Stimulated activated naive CD8-positive, alpha-beta T cell treated with anti-CD3 and anti-CD28 coated beads, Interleukin-15, Interleukin-2, amounts not matched to agents 100 U/mL and 50 U/mL, for 24 hours (primary cell): ENCODE measurements at places on chromosomes 5 and 9.

DNA sequence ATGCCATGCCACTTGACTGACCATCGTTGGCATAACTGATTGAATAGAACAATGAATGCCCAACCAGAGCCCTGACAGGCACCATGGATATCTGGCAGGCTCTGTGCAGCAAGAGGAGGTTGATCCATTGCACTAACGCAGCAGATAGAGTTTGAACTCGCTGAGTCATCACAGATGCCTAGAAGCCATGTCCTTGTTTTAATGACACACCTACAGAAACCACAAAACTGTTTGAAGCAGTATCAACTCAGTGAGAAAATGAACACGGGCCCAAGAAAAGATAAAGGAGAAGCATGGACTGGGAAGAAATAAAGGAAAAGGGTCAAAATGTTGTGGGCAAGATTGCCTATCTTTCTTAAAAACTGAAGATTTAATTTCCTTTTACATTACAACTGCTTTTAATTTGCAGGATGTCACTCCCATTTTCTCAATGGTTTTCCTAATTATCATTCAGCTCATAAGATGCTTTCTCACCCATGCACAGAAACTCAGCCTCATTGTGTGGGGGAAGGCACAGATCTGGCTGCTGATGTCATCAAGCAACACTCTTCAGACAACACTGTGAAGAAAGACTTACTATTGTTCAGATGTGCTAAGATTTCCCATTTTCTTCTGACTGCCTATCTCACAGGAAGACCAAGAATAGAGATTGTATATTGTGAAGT lies 129.0 kb downstream of the PIK3R1 start:
- DNase-seq = peak; percentile 12

DNA sequence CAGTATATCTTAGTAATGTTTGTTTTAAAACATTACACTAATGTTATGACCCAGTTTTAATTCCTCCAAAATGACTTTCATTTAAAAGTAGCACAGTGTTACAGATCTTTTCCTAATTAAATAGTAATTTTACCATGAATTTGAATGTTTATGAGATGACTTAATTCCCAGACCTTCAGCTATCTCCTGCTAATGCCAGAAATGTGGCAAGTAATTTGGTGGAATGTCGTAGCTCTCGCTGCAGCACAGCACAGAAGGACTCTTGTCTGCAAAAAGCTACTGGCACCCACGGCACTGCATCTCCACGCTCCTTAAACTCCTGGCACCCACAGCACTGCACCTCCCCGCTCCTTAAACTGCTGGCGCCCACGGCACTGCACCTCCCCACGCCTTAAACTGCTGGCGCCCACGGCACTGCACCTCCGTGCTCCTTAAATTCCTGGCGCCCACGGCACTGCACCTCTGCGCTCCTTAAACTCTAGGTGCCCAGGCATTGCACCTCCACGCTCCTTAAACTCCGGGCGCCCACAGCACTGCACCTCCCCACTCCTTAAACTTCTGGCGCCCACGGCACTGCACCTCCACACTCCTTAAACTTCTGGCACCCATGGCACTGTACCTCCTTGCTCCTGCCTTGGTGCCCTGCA lies 163.1 kb downstream of the CDK5RAP2 start:
- DNase-seq = no peak

DNA sequence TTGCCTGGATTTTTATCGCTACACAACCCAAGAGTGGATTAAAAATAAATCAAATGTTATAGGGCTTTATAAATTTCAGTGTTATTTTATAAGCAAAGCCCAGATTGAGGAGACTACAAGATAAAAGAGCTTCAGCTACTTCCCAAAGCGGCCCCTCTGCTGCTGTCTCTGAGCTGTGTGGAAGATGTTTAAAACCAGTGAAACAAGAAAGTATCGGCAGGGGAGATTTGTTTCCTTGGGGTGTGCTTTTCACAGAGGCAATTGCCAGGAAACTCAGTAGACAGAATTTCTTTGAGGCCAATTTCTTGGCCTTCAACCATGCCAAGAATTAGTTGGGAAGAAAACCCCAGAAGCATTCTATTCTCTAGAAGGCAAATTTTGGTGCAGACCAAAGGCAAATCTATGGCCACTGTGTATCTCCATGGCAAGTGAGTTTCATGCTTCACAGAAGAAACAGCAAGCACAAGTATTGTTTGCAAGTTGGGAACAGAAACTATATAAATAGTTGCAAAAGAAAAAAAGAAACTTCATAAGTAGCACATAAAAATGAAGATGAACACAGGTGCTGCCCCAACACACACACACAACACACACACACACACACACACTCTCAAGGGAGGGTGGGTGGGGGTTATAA lies 197.2 kb downstream of the PARP8 start:
- DNase-seq = no peak

DNA sequence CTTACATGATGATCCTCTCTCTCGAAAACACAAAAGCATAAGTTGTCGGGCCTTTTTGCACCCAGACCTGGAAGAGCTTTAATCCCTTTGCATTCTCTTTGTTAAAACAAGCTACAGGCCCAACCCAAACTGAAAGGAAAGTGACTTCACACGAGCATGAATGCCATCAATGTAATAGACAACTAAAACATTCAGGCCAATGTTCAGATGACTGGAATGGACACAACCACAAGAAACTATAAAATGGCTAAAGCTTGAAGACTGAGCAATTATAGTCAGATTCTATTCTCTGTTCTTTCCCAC lies 45.5 kb downstream of the RFX3 start:
- DNase-seq = no peak

GRCh38 chr5:158017469-158017868 lies 158.5 kb upstream of the CLINT1 start:
- DNase-seq = no peak

GRCh38 chr5:88813244-88813643 lies 69.7 kb downstream of the MEF2C start:
- DNase-seq = no peak

DNA sequence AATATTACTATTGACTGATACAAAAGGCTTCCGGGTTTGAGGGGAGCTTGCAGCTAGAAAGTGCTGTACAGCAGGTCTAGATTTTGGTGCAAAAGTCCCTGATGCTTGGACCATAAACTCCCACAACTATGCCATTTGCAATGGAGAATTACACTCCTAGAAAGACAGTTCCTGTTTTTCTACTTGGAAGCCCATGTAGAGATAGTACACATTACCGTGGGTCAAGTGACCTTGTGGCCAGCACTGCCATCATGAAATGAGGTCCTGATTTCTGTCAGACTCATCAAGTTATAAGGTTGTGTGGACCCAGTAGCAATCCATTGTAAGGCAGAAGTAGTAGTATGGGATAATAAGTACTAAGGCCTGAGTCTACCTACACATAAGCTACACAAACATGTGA lies 42.8 kb upstream of the TNFSF8 start:
- DNase-seq = no peak

- DNase-seq = no peak
These were observed 59.1 kb downstream of the GALNT12 start for GRCh38 chr9:98866435-98867102.

DNA sequence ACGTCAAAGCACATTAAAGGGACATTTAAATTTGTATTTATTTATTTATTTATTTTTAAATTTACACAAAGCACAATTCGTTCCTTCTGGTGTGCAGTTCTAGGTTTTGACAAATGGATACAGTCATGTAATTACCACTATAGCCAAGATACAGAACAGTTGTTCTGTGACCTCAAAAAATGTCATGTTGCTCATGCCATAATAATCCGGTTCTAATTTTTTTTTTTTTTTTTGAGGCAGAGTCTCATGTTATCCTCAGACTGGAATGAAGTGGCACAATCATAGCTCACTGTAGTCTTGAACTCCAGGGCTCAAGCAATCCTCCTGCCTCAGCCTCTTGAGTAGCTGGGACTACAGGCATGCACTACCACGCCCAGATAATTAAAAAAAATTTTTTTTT lies 7.8 kb downstream of the IGFBPL1 start:
- DNase-seq = no peak

DNA sequence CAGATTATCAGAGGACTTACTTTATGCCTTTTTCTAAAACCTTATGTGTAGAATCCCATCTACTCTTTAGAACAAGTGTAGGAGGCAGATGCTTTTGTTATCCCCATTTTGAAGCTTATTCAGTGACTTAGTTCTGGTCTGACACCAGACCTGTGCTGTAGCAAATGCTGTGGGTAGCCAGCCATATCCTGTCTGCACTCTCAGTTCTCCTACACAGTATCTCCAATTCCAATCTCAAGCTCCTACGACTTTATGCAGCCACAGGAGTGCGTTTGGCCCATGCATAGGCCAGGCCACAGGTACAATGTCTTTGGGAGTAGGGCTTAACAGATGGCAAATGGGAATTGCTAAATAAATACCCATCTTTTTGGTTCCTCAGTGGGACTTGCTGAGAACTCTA lies 292.6 kb downstream of the MCTP1 start:
- DNase-seq = no peak

DNA sequence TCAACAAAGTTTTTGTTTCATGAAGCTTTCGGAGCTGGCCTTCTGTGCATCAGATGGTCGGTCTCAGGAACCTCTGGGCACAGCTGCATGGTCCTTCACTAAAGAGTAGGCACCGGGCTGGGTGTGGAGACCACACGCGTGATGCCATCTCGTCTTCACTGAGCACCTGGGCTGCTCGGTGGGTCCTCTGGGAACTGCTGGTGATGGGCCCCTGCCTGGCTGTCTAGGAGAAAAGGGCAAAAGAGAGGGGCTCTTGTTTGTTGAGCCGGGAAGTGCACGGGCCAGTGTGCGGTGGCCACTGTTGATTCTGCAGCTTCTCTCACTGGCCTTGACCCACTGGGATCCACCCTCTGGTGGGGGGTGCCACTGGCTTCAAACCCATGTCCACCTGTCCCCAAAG lies 46.0 kb downstream of the COL5A1 start:
- no peak for DNase-seq
